ENCODE measurements at places on chromosomes 6 and 20. TPM values are rescaled to one million over a fixed set of nuclear protein-coding genes. Genes with fewer than 3 reads are reported as not detected.

- DNase-seq, result no peak
Observed at GRCh38 chr6:157978021-157978783, 3.5 kb upstream of the SYNJ2 start.

BMP6 gene
- not detected for total RNA-seq

SLC12A5 gene
- 5.3 TPM for total RNA-seq

ZBTB46 gene
- 10.9 TPM for total RNA-seq

MRAP2 gene
- total RNA-seq, result 3.5 TPM

DNA sequence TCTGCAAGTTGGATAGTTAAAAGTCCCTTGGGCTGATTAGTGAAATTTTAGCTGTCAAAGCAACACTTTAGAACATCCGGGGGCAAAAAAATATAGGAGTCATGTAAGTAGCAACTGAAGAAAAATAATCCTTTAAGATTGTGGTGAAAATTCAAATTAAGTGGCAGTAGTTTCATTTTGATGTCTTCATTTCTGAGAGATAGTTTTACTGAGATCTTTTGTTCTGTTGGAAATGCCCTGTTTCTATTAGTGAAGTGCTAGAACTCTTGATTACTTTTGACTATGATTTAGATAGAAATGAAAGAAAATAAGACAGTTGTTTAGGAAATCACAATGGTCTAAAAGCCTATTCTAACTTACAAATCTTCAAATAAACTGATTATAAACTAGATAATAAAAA, 587.3 kb upstream of the MMS22L start:
- no peak for DNase-seq

LRRC1 gene
- total RNA-seq, result 31.6 TPM

TINAG gene
- not detected for total RNA-seq

FITM2 gene
- 24.5 TPM for total RNA-seq

DNA sequence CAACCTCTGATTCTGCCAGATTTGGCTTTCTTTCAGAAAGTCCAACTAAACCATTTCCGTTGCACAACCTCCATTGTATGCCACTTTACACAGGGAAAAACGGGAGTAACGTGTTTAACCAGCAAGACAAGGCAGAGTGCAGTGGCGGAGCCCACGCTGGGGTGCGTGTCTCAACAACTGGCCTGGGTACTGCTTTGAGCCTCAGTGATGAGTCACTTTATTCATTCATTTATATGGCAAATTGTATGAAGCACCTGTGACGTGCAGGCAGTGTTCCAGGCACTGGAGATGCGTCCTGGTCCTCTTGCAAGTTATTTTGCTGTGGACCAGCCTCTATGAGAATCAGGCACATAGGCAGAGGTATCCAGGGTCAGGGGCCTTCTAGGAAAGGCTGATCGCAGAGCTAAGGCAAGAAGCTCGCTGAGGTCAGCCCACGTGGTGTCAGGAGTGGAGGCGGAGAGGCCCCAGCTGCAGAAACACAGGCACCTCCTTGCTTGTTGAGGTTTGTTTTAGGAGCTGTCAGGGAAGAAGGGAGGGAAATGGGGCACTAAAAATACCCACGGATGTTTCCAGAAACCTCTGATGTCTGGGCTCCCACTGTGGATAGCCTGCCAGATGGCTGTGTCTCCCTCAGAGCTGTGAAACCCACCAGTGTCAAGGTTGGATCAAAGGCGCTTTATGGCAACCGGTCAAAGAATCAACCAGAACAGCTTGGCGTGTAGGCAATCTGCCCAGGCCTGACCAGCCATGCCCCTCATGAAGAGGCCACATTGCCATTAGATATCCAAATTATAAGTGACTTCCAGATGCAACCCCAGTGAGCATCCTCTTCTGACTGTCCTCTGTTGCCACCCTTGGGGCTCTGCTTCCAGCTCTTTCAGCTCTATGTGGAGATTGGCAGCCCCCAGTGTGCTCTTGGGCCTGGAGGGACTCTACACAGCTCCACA, 157.2 kb downstream of the CD83 start:
- no peak for DNase-seq

RAB44 gene
- total RNA-seq, result not detected

GRCh38 chr6:108947114-108947854, 99.1 kb downstream of the ARMC2 start:
- no peak for DNase-seq

GRCh38 chr6:98644063-98644462, 190.3 kb upstream of the POU3F2 start:
- no peak for DNase-seq

DNA sequence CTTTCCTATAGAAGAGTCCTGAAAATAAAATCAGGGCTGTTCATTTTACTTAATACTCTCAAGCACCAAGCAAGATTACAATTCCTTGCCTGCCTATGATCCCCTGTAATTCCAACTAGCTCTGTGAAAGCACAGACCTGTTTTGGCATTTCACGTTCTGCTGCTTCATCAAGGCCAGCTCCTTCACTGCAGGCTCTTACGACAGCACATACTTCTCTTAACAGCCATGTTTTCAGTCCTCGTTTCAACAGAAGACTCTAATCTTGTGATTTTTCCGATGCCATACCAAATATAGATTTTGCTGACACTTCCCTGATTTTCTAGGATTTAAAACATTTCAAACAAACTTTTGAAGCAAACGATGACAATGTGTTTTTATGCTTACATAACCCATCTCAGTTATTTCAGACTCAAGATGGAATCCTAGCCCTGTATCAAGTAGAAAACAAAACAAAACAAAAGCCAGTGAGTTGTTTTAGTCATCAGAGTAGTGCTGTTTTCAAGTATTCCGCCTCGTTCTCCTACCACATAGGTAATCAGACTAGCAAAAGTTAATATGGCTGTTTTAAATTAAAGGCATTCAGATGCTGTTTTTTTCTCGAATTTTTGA, 616.5 kb upstream of the CITED2 start:
- no peak for DNase-seq

DNA sequence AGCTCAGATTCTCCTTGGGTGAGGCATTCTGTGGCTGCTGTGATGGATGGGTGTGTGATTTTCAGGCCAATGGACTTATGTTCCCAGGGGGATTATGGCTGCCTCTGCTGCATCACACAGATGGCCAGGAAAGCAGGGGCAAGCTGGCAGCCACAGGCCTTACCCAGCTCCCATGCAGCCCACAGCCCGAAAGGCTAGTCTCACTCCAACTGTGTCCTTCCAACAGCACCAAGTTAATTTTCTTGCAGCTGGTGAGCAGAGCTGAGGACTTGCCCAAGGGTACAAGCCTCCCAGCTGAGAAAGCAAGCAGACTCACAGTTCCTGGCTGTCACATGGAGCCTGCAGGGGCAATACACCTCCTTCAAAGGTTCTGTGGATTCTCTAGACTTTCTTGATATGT, 155.2 kb upstream of the KHDRBS2 start:
- no peak for DNase-seq

DNA sequence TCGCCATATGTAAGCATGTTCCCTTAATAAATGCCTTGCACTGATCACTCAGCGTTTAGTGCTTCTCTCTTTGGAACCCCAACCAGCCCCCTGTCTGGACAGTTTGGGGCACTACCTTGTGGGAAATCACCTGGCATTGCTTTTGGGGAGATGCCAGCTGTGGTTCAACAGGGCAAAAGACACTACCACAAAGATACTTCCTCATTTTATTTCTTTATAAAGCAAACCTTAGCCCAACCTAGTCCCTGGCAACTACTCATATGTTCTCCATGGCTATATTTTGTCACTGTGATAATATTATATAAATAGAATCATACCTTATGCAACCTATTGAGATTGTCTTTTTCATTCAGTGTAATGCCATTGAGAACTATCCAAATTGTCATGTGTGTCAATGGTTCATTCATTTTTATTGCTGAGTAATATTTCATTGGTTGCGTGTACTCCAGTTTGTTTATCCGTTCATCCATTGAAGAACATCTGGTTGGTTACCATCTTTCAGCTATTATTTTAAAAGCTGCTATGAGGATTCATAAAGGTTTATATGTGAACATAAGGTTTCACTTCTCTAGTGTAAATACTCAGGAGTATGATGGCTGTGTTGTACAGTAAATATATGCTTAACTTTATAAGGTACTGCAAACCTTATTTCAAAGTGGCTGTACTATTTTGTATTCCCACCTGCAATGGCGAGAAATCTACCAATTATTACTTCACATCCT, 114.8 kb downstream of the MOXD1 start:
- no peak for DNase-seq

ZSCAN23 gene
- total RNA-seq, result 0.91 TPM

DNA sequence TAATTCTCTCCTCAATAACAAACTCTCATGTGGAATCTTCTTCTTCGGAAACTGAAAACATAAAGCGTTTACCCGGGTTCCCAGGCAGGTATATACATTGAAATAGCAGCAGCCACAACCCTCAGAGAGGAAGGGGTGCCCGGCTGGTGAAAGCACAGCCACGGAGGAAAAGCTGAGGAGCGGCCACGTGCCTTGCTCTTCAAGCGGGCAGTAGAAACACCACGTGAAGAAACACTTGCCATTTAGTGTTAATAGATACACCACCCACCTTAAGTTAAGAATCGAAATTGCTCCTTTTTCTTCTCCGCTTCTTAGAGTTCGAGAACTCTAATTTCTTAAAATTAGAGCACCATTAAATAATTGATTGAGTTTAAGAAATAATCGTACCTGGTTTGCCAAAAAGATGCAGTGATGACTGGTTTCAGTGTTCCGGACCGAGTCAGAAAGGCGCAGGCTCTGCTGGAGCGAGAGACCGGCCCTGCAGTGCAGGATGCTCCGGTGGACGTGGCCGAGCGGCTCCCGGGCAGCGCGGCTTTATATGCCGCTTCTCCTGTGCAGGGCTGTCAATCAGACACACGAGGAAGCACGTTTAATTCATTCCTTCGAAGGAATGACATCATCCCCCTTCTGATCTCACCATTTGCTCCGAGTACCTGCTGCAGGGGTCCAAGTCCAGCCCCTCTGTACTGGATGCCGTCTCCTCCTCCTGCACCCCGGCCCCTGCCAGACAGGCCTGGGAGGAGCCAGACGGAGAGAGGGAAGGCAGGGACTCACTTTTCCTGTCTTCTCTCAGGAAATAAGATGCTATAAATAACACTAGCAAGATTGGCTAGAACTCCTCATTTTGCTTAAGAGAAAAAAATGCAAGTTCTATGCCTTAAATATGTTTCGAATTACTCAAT, at the start of gene THBS2:
Gene THBS2, minus strand, starts transcription at position 510 of the 902 bp plus-strand sequence. CDS start 3,062 bp downstream, outside the sequence.
- DNase-seq, result no peak

GFRAL gene
- not detected for total RNA-seq

GRCh38 chr6:7262746-7263518, 50.1 kb downstream of the SSR1 start:
- DNase-seq, result no peak

- DNase-seq, result peak; percentile 16
Observed at GRCh38 chr20:43191946-43192863, 2.5 kb upstream of the PTPRT start.

- no peak for DNase-seq
Observed at GRCh38 chr6:70957284-70957617, 391 bp upstream of the B3GAT2 start.

DNA sequence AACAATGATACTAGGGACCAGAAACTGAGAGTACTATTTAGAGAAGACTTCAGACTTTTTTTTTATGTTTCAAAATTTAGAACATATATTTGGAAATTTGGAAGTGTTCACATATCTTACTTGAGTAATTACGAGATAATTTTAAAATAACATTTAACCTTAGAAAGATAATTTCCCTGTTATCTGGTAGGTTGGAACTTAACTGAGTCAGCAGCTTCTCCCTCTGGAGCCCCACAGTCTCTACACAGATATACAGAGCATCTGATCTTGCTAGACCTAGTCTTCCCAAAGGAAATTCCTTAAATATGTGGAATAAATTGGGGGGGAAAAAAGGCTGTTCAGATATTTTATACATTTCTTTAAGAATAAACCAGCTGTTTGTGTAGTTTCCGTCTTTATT, 48.6 kb downstream of the TSPYL4 start:
- DNase-seq, result no peak

DNA sequence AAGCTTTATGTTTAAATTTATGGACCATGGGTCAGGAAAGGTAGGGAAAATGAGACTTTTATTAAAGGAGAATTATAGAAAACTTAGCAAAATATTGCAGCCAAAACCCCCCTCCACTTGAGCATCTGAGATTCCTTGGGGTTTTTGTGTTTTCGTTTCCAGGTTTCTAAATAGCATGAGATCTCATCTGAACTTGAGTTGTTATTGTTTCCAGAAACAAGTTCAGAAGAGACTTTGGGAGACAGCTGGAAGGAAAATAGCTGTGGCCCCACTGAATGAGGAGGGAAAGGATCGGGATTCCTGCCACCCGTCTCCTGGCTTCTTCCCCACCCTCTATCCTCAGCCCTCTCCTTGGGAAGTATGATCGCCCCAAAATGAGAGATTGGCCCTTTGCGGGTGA, 75.5 kb downstream of the TBC1D7 start:
- DNase-seq, result no peak

OXT gene
- total RNA-seq, result not detected

LY6G6C gene
- not detected for total RNA-seq

HLA-DRB5 gene
- not detected for total RNA-seq

ANGPT4 gene
- not detected for total RNA-seq

DNA sequence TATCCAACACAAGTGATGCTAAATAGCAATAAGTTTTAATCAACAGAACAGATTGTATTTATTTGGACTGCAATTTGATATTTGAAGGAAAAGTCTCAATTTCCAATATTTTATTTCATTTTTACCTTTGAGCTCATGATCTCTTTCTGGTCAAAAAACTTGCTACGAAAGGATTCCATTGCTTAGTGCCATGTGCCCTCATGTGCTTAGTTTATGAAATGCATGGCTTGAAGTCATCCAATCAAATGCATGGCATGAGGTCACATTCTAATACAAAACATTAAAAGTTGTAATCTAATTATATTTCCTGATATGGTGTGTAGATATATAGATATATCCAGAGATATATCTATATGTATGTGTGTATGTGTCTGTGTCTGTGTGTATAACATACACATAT, 321.2 kb upstream of the ADGRB3 start:
- no peak for DNase-seq

RFX6 gene
- not detected for total RNA-seq

- no peak for DNase-seq
Observed at GRCh38 chr20:32191873-32192272, 15.7 kb downstream of the PLAGL2 start.

FAM217A gene
- total RNA-seq, result not detected

DNA sequence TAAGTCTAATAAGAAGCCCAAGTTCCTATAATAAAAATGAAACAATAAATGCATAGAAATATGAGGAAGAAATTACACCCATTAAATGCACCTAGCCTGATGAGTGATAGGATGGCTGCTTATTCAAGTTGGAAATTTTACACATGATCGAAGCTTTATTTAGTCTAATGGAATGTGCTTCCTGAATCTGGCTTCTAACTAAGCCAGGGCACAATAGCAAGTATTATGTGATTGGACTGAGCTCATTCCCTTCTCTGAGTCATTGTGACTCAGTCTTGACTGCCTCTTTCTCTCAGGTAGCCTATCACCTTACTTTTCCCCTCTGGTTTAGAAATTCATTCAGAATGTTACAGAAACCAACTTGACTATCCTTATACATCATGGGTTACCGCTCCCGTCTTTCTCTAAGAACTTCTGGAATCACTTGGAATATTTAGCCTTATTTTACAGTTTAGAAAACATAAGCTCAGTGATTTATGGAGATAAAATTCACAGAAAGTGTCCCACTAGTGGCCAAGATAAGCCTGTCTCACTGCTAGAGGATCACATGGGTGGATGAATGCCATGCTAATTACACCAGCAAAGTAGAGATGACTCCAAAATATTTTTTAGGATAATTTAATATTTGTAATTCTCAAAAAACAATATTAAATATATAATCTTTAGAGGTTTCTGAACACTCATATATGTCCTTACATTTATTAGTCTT, 505.3 kb upstream of the JAG1 start:
- peak; percentile 54 for DNase-seq
